ENCODE measurements at places on chromosomes 3 and 15.

DNA sequence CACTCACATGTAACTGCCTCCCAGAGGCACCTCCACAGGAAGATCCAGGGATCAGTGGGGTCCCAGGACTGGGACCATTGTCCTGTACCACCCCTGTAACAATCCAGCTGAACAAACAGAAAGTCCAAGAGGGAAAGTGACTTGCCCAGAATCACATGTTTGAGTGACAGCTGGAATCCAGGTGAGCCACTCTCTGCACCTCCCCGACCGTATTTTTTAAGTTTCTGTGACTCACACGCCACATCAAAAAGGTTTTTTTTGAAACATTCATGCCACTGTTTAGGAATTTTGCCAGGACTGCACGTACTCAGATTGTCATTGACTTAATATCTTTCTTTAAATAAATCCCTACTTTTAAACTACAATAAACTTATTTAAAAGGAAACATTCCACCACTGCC, 9.8 kb upstream of the SLC6A1 start:
- DNase-seq: no peak

DNA sequence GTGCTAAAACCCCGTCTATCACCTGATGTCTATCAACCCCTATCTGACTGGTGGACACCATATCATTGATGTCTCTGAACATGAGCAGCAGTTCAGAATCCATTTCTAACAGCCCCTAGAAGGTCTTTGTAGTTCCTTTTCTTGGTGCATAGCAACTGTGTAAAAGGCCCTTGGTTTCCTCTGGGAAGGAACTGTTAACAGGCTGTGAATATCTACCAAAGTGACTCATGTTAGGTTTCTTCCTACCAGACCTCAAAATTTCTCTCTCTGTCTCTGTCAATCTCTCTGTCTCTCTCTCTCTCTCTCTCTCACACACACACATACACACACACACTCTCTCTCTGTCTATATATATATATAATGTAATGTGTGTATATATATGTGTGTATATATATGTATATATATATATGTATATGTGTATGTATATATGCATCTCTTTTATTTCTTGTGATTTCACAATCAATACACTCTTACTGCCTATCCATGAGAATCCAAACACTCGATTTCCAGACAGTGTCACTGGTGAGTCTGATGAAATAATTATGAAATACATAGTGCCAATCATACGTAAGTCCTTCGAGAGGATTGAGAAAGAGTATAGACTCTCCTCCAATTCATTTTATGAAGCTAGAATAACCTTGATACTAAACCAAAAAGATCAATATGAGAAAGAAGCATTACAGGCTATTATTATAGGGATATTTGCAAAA, 335.9 kb upstream of the SLCO3A1 start:
- no peak for DNase-seq

DNA sequence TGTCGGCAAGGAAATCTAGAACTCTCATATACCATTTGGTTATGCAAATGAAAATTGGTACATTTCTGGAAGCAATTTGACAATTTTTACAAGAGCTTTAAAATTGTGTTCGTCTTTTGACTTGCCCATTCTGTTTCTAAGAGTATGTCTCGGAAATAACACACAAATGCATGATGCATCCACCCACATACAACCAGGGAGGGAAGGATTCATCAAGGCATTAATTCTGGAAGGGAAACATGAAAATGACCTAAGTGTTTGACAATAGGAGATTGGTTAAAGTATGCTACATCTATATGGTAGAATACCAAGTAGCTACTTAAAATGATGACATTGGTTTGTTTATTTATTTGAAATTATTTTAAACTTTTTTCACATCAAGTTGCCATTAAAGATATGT, 58.6 kb downstream of the PIAS1 start:
- DNase-seq: no peak

- DNase-seq: no peak
Measured at GRCh38 chr3:37763309-37763708, 98.4 kb upstream of the CTDSPL start.

- no peak for DNase-seq
Measured at GRCh38 chr3:75180235-75180944, 483.7 kb upstream of the FRG2C start.

DNA sequence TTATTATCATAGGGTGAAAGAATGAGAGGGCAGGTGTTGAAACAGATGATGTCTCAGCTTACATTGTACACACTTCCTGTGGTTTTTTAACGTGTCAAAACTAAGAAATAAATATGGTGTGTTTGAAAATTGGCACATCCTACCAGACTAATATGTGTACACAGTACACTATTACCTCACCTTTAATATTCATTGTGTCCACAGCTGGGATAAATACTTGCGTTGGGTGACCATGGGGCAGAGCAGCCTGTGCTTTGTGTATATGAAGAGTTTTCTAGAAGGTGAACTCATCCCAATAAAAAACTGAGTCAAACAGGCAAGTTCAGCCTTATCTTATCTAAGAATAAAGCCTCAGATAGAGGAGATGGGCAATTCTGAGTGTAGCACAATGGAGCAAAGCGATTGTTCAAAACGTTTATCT, 17.3 kb downstream of the SUCNR1 start:
- DNase-seq: no peak

GRCh38 chr3:114623420-114624046, 329.7 kb downstream of the TIGIT start:
- no peak for DNase-seq

DNA sequence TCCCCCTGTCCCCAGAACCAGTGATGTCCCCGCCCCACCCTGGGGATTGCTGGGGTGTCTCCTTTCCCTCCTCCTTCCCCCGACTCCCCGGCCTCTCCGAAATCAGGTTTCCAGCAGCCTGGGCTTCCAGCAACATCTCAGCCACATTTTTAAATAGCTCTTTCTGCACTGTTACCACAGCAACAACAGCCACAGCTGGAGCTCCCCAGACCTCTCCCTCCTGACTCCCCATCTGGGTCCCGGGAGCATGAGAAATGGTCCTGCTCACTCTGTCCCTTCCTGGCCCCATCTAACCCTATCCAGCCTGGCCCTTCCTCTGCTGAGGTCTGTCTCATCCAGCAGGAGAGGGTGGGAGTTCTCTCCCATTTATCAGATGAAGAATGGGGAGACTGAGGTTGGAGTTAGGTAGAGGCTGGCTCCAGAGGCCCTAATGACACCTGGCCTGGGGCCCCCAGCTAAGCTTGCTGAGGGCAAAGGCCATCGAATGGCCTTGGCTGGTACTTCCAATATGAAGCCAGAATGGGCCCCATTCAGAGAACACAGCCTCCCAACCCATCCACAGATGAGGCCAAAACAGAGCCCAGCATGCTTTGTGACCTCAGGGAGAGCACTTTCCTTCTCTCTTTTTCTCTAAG, 1.5 kb downstream of the CAMK1 start:
- DNase-seq: no peak

DNA sequence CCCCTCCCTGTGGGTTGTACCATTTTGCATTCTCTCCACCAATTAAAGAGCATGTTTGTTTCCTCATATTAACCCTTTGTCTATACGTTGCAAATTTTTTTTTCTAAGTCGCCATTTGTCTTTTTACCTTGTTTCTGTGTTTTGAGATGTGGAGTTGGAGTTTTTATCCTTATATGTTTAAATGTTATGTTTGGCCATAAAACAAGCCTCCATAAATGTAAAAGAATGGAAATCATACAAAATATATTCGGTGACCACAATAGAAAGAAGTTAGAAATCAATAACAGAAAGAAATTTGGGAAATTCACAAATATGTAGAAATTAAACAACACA, 29.2 kb downstream of the LRRK1 start:
- no peak for DNase-seq

Data from stimulated activated CD4-positive, alpha-beta T cell treated with anti-CD3 and anti-CD28 coated beads, Interleukin-4, amount 100 ng/mL, for 4 hours (primary cell).